ENCODE measurements at places on chromosomes 4 and X.
A peak's percentile ranks its signal among the peaks of the same experiment; 100 is the strongest.

DNA sequence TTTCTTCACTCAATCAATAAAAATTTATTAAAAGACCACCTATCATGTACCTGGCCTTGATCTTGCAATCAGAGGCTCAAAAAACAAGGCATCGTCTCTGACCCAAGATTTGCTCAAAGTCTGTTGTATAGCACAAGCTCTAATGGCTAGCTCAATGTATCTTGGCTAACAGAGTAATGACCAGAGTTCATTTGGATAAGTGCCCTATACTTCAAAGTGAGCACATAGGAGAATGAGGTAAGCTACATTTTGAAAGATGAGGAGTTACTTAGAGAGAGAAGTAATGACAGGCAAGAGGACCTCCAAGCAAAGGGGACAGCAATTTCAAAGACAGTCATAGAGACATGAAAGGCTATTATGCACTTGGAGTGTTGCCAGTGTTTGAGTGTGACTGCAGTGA lies 22.9 kb upstream of the GABRQ start:
- DNase-seq, result no peak

DNA sequence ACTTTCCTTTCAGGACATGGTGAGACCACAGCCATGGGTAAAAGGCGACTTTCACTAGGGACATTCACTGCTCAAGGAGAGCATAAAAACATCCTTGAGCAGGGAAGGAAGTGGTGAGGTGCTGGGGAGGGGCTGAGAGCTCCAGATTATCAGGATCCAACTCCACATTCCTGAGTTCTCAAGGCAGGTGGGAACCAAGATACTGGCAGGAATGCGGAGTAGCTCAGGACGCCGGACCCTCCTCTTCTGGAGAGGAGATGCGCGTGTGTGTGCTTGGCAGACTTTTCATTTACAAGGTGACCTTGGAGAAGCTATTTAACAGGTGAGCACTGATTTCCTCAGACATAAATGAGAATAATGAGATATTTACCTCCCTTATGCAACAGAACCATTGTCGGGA lies 41.3 kb upstream of the TXK start:
- no peak for DNase-seq

- no peak for DNase-seq
These were observed 231.3 kb upstream of the STK26 start for GRCh38 chrX:131791608-131792355.

DNA sequence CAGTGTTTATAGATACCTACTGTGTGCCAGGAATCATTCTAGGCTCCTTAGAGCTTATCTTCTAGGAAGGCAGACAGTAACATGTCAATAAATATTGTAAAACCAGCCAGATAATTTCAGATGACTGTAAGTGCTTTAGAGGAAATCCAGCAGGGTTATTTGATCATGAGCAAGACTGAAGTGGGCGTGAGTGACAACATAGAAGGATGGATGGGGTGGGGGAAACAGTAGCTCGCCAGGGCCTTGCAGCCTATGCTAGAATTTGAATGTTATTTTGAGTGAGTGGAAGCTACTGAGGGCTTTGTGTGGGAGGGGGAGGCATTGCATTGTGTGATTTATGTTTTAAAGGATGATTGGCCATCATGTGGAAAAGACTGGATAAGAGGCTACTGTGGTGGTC lies 6.7 kb downstream of the SRD5A3 start:
- DNase-seq, result no peak

GRCh38 chrX:22758807-22759481 lies 240.8 kb upstream of the DDX53 start:
- no peak for DNase-seq

DNA sequence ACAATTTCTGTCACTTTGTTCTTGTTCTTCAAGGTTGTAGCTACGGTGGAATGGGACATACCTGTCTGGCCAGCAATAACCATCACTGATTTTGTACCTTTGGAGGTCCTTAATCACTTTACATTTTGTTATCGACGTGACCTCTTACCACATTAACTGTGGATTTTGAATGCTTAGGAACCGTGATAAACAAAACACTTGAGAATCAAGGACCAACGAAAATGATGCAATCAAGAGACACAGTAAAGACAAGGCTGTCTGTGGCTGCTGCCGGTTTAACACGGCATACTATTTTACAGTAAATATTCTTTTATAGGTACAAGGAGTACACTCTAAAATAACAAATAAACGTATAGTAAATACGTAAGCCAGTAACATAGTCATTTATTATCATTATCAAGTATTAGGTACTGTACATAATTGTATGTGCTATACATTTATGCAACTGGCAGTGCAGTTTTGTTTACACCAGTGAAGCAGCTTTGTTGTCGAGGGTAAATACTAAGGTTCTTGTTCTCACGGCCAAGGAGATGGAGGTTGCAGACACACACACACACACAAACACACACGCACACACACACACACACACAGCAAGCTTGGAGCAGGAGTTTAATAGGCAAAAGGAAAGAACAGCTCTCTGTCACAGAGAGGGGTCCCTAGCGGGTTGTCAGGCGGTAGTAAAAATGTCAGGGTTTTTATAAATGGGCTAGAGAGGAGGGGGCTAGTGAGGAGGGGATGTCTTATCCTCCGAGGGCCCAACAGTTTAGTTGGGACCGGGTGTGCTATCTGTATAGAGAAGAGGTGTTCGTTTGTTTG lies 194.7 kb upstream of the CXorf51B start:
- no peak for DNase-seq

DNA sequence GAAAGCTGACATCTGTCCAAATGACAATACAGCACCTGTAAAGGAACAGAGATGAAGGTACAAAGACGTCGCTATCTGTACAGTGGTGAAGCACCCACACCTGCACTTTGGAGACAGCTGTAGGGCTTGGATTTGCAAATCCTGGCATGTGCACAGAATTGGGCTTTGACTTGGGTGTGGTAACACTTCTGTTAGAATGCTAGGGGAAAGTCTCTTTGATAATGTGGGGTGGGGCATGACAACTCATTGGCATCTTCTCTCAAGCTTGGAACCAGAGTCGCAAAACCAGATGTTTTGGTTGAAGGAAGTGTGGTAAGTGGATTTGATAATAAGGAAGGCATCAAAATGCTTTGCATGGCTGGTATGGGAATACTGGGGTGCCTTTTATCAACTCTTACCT lies 55.5 kb downstream of the VCX3B start:
- no peak for DNase-seq

DNA sequence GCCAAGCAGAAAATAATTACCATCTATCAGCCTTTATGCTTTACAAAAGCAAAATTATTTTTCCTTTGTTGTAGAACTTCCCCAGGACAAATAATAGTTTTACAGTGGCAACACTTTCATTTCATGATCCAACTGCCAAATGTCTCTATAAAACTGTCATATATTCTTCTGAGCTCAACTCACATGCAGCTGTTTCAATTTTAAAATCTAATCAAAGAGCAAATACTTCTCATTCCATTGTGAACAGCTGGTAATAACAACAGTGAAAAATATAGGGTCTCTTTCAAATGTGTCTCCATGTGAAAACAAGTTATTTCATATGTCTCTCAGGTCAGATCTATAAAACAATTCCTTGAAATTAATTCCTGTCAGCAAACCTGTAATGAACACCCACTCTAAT lies 270.6 kb upstream of the SLC7A11 start:
- no peak for DNase-seq

GRCh38 chrX:96435378-96436035 lies 249.1 kb upstream of the DIAPH2 start:
- no peak for DNase-seq

- no peak for DNase-seq
These were observed 58.3 kb downstream of the FRMPD3 start for GRCh38 chrX:107507744-107508117.

GRCh38 chr4:8086783-8087445 lies 71.7 kb downstream of the ABLIM2 start:
- DNase-seq, result no peak

- no peak for DNase-seq
These were observed 135.3 kb downstream of the SHROOM3 start for GRCh38 chr4:76570141-76570973.

DNA sequence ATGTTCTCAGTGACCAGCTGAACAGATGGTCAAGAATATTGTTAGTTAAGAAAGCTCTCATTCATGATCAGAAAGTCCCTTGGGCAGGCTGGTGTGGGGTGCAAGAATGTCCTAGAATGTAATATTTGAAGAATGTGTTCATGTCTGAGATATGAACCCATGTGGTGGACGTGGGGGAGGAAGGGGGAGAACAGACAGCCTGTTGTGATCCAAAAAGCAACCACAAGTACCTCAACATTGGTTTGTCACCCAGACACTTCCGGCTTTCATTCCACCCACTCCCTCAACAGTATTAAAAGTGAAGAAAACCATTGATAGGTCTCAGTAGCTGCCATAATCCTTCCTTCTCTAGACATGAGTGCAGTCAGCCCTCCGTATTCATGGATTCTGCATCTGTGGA lies 82.2 kb downstream of the MAML3 start:
- peak; percentile 42 for DNase-seq

DNA sequence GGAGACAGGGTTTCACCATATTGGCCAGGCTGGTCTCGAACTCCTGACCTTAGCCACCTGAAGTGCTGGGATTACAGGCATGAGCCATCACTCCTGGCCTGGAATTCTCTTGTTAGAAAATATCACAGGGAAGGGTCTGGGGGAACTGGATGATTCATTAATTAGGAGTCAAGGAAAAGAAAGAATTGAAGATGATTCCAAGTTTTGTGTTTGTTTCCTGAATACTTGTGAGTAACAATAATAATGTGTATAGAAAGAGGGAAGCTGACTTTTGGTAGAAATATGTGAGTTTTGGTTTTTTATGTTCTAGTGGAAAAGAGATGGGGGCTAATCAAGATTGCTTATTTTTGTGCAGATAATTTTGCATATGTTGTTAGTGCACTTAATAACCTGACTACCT lies 77.3 kb upstream of the CLNK start:
- no peak for DNase-seq

GRCh38 chr4:52862639-52863161 lies 583 bp downstream of the RASL11B start:
- DNase-seq, result no peak

DNA sequence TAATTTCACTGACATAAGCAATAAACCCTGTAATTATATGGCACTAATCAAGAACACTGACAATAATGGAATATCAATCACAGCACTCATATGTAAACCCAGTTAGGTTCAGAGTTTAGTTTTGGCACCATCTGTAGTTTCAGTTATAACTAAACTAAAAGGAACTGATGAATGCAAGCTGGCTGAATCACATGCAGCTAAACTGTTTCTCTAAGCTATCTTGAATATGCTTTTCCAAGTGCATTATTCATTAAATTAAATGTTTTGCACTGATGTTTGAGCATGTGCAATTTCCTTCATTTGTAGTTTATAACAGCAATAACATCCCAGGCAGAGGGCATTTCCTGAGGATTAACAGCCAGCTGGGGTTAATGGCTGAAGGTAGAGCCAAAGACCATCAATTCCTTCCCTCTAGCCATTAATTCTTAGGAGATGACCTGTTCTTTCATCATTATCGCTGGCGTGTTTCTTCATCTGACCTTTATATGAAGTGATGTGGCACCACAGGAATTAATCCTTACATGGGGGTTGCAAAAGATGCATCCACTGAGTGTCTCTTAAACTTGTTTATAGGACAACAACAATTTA lies 562.8 kb upstream of the IGFBP7 start:
- no peak for DNase-seq

DNA sequence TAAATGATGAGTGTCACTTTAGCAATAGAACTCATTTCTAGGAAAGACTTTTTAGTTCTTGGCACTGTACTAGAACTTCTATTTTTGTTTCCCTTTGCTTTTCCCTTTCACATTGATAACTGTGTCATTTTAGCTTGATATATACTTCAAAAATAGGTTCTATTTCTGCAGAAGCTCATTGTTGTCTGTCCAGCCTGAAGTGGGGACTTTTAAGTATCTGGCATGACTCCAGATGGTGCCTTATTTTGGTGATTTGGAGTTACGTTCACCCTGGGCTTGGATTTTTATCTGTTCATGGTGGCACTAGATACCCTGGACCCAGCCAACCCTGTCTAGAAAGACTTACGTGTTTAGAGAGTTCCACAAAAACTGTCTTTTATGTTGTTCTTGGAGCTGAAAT lies 3.4 kb downstream of the ABHD18 start:
- DNase-seq, result no peak

GRCh38 chr4:26741491-26741871 lies 119.2 kb upstream of the STIM2 start:
- DNase-seq, result no peak

- no peak for DNase-seq
These were observed 24.5 kb upstream of the SORBS2 start for GRCh38 chr4:185836241-185837084.

- DNase-seq, result no peak
These were observed 168.5 kb downstream of the IL15 start for GRCh38 chr4:141804836-141805235.

DNA sequence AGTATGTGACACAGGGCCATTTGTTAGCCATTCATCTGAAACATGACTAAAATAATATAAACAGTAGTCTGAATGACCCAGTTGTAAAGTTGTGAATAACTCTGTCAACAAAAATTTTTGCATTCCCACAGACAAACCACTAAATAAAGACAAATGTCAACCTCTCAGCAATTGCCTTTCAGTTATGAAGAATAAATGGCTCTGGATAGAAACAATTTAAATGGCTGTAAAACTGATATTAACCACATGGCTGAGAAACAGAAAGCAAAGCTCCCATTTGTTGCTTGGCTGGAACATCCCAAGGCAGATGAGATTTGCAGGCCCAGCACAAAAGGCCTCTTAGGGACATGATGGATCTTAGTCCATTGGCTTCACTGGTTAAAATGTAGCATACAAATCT lies 296.3 kb downstream of the GALNTL6 start:
- no peak for DNase-seq

GRCh38 chr4:132488555-132488954 lies 660.5 kb upstream of the PCDH10 start:
- no peak for DNase-seq

DNA sequence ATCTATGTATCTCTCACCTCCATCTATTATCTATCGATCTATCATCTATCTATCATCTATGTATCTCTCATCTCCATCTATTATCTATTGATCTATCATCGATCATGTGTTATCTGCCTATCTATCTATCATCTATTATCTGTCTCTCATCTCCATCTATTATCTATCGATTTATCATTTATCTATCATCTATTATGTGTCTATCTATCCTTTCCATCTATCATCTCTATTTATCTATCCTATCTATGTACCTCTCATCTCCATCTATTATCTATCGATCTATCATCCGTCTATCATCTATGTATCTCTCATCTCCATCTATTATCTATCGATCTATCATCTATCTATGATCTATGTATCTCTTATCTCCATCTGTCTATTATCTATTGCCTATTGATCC lies 188.1 kb downstream of the ASMT start:
- no peak for DNase-seq

DNA sequence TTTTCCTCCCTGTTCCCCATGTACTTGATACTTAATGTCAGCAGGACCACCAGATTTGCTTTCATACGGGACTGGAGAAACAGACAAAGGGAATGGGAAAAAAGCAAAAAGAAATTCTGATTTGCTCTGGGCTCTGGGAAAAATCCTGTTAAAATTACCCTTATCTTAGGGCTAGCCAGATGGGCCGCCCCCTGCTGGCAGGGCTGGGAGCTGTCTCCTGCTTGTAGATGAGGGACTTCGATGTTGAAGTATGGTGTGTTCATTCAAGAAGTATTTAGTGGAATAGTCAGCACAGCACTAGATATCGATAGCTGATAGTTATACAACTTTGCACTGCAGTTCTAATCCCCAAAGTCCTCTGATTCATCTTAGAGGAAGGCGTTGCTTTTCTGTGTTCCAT lies 45.8 kb downstream of the BCORL1 start:
- DNase-seq, result peak; percentile 30
